Muscle of back (tissue), 13 donors: ENCODE measurements at places on chromosomes 1 and 21. TPM values are rescaled to one million over a fixed set of nuclear protein-coding genes. Genes with fewer than 3 reads are reported as not detected.
A peak's percentile ranks its signal among the peaks of the same experiment; 100 is the strongest.

Gene TP73
- 0.66 TPM for polyA plus RNA-seq

Gene RGS1
- 2.3 TPM for polyA plus RNA-seq

Gene SELENON
- 56.4 TPM for polyA plus RNA-seq

Gene SPRR3
- polyA plus RNA-seq = 0.24 TPM

Gene LAD1
- 11.5 TPM for polyA plus RNA-seq

Gene HES2
- polyA plus RNA-seq = 0.31 TPM

Gene GSTM5
- 8.9 TPM for polyA plus RNA-seq

Gene NUF2
- polyA plus RNA-seq = 9.3 TPM

- DNase-seq = no peak
Observed at GRCh38 chr1:19617376-19617775, 26.7 kb upstream of the NBL1 start.

GRCh38 chr1:39398278-39399021 lies 93.0 kb upstream of the BMP8A start:
- peak; percentile 59 for DNase-seq

- DNase-seq = no peak
Observed at GRCh38 chr1:57848406-57848805, 424.5 kb upstream of the DAB1 start.

GRCh38 chr1:20665726-20666125 lies 4.6 kb upstream of the DDOST start:
- no peak for DNase-seq

GRCh38 chr1:46480959-46481646 lies 8.5 kb upstream of the DMBX1 start:
- DNase-seq = no peak

GRCh38 chr21:45069711-45070110 lies 4.7 kb upstream of the ADARB1 start:
- DNase-seq = no peak

GRCh38 chr1:156865865-156866248 lies 5.2 kb downstream of the NTRK1 start:
- no peak for DNase-seq

GRCh38 chr1:111593403-111594305 lies 25.9 kb upstream of the RAP1A start:
- no peak for DNase-seq

- DNase-seq = no peak
Observed at GRCh38 chr21:37565530-37566223, 199.1 kb downstream of the DYRK1A start.

- peak; percentile 86 for DNase-seq
Observed at GRCh38 chr1:27099135-27099586, 55.8 kb downstream of the SLC9A1 start.

DNA sequence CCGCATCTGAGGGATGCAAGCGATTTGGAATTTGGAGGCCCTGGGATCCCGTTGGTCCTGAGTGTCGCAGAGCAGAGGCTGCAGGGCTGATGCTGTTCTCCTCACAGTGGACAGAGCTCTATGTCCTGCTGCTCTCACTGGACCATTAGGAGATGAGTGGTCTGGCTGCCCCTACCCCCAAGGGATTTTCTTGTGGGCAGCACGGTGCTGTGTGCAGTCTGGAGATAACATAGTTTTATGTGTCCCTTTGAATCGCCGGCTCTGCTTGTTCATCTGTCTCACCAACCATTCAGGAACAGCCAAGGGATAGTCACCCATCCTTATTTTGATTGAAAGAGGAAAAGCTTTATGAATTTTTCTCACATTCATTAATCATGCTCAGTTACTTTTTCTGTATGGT lies 49.9 kb downstream of the CHRM3 start:
- DNase-seq = no peak

- DNase-seq = no peak
Observed at GRCh38 chr1:22143065-22144033, at the start of gene WNT4. Gene WNT4, minus strand, starts transcription at chr1:22143097. Its CDS starts 175 bp downstream, at chr1:22142922.

DNA sequence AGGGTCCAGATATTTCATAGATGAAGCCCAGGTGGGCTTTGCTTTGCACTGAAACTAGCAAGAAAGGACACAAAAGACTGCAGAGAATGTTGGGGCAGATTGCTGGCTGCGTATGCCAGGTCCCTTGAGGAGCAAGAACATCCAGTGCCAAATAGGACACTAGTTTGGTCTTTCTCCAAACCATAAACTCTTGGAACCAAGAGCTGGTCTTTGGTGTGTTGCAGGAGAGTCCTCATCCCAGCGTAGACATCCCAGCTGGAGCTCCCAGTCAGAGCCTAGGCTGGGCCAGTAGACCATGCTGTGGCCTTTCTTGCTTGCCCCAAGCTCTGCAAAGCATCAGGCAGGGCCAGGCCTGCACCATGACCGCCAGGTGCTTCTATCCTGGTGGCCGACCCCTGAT lies 87.5 kb downstream of the ATP5PO start:
- no peak for DNase-seq

GRCh38 chr1:223358826-223359225 lies 5.2 kb downstream of the SUSD4 start:
- DNase-seq = no peak

DNA sequence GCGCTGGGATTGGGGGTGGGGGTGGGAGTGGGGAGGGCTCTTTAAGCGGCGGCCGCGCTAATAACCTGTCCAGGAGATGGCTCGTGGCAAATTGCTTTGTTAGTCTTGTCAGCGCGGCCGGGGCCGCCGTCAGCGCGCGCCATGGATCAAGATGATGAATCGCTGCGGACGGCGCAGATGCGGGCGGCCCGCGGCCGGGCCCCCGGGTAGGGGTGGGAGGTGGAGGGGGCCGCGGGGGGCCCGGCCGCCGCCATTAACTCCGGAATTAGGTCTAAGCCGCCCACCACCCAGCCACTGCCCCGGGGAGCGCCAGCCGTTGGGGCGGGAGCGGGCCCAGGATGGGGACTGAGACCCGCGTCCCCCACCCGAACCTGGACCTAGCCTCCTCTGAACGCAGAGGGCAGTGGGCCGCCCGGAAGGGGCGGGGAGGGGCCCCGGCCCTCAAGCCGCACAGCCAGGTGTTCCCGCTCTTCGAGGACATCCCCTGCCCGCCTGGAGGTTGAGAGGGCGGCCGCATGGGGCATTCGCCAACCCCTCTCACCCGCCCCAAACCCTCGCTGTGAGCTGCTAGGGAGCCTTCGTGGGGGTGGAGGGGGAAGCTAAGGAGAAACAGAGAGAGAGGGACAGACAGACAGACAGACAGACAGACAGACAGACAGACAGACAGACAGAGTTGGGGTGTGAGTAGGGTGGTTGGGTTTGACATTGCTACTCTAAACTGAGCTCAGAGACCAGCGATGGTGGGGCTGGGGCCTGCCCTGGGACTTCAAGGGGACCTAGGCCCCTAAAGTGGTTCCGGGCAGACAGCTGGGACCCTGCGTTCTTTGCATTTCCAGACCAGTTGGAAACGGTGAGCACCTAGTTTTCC lies 3.8 kb upstream of the DMBX1 start:
- no peak for DNase-seq

- peak; percentile 41 for DNase-seq
Observed at GRCh38 chr1:20192364-20192763, 6.0 kb upstream of the PLA2G2C start.

DNA sequence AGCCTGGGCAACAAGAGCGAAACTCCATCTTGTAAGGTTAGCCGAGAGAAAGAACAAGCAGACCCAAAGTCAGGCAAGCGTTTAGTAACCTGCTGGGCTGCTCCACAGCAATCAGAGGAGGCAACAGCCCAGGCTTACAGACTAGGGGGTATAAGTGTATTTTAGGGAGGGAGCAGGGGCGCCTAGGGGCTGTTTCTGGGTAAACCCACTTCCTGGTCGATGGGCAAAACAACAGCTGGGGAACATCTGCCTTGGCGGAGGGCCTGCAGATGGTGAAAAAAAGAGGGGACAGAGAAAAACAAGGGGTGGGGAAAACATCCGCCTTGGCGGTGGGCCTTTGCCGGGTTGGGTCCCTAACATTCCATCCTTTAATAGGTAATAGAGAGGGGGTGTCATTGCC lies 5.2 kb downstream of the TAS1R1 start:
- no peak for DNase-seq

DNA sequence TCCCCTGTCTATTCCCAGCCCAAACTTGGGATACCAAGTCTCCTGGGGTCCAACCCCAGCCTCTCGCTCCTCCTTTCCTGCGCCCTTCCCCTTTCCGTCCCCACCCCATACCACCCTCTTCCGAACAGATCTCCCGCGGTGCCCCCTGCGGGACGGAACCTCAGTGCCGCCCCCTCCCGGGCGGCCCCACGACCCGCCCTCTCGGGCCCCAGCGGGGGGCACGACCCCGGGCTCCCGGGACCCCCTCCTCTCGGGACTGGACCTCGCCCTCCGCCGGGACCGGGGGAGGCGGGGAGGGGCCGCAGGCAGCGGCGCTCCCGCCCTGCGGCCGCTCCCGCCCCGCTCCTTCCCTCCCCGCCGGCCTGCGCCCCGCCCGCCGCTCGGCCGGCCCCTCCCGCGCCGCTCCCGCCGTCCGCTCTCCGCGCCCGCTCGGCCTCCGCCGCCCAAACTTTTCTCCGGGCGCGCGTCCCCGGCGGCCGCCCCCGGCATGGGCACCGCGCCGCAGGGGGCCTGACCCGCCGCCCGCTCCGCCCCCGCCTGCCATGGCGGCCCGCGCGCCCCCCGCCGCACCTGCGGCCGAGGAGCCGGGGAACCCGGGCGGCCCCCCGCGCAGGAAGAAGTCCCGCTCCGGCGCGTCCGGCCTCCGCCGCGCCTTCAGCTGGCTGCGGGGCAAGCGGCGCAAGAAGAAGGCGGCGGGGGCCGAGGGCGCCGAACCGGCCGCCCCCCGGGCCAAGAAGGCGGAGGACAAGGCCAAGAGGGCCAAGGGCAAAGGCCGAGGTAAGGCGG lies 39.0 kb upstream of the SYNC start:
- DNase-seq = peak; percentile 50

DNA sequence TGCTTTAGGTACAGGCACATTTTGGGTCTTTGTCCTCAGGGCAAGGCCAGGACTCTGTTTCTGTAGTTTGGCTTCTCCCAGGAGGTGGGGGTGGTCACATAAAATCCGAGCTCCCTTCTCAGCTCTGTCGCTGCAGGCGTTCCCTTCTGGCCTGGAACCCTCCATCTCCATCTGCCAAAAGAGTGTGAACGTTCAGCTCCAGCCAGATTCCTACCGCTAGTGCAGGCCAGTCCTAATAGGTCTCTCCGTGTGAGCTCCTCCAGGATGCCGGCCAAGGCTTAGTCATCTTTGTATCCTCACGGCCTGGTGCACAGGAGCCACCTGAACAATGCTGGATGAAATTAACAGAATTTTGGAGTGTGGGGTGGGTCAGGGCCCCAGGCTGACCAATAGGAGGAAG lies 19.9 kb upstream of the KCNA10 start:
- DNase-seq = no peak

- DNase-seq = no peak
Observed at GRCh38 chr21:44637018-44637850, at the start of gene KRTAP10-10. Gene KRTAP10-10, plus strand, starts transcription at chr21:44637356. Its CDS starts 62 bp downstream, at chr21:44637418.

DNA sequence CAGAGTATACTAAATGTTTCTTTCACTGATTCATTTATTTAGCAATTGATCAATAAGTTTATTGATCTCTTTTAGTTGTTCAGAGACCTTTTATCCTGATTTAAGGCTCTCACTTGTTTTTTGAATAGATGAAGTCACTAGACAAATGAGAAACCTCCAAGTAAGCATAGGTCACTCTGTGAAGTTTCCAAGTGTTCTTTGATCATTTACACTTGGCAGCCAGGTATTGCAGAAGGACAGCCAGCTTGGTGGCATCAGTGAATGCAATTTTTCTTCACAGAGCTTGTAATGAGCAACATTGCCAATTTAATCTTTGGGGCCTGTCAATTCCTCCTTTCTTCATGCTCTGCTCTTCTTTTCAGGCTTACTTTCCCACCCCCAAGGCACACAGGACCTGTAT lies 413.0 kb downstream of the OMA1 start:
- no peak for DNase-seq

GRCh38 chr1:156754219-156754618 lies 2.7 kb upstream of the HDGF start:
- no peak for DNase-seq

DNA sequence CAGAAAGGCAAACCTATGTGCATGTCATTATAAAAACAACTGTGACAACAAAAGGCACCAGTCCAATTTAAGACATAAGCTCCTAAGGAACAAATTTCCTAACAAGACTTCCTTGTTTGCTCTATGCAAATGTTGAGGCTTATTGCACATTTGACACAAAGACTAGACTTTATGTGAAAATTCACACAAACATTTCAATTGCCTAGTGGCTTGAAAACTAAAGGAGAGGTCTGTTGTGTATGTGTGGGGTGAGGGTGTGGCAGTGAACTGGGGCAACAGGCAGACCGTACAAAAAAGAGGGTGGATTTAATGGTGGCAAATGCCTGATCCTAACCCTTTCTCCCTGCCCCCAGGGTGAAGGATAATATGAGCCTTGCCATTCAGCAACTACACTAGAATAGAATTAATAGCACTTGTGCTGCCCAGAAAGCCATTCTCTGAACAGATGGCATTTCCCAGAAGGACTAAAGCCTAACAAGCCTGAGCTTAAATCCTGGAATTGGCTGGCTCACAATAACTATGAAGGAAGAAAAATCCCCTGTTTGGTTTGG lies 73.9 kb downstream of the GLUL start:
- peak; percentile 47 for DNase-seq

DNA sequence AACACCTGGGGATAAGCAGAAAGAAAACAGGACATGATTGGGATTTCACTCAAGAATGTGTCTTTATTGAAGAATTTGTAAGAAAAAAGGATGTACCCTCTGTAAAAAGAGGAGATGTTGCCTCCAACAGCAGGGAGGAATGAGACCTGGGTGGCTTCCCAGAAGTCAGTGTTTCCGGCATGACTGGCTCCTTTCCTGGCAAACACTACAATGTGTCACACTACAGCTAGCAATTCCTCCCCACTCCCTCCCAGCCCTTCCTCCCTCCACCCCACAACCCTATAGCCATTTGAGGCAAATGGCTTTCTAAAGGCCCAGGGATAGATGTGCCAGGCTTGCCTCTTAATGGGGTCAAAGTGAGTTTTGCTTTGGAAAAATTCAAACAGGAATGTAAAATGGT lies 11.5 kb upstream of the COL8A2 start:
- no peak for DNase-seq

GRCh38 chr1:183360473-183360872 lies 57.7 kb downstream of the NMNAT2 start:
- DNase-seq = peak; percentile 45

GRCh38 chr1:92459871-92460320 lies 26.8 kb downstream of the GFI1 start:
- DNase-seq = no peak

DNA sequence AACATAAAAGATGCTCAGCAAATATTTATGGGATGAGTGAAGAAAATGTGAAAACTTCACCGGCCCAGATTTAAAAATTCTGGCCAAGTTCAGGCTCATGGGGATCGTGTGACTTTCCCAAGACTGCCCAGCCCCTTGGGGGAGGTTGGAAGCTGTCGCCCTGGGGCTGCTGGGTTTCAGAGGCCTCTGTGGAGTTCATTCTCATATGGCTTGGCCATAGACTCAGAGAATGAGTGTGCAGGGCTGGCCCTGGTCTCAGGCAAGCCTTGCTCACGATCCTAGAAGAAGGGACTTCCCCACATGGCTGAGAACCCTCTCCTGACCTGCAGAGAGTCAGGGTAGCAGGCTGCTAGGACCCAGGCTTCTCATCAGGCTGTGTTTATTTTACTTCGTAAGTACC lies 24.6 kb downstream of the PADI2 start:
- DNase-seq = no peak

GRCh38 chr1:18332576-18332975 lies 148.2 kb upstream of the KLHDC7A start:
- DNase-seq = no peak
